ENCODE measurements at places on chromosomes 1 and 21.

GRCh38 chr1:202565890-202566602 is 144.2 kb downstream of the SYT2 start:
- DNase-seq, result no peak

DNA sequence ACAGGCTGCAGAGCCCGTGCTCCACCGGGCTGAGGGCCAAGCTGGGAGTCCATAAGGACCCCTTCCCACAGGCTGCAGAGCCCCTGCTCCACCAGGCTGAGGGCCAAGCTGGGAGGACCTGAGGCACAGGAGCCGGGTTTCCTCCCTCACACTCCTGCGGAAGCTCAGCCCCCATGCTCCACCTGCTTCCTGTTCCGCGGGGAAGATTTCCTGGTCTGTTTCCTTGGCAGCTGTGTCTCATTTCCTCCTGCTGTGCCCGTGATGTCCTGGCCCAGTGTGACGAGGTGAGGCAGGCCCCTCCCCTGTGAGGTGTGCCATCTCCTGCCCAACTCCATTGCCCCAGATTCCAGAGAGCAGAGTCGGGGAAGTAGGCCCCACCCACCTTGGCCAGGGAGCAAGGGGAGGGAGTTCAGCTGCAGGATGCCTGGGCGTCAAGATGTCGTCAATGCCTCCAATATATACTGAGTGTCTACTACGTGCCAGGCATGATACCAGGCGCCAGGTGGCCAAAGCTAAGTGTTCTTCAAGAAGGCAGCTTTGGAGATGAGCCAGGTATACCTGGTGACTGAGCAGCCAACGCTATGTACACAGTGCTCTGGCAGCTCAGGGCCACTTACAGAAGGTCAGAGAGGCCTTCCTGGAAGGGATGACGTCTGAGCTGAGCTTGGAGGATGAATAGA is 58.8 kb downstream of the NAV1 start:
- no peak for DNase-seq

GRCh38 chr1:245500546-245500945 is 345.8 kb downstream of the KIF26B start:
- DNase-seq, result peak; percentile 60

- DNase-seq, result no peak
These were observed 9.5 kb downstream of the JAK1 start for GRCh38 chr1:64956733-64957441.

GRCh38 chr1:206496131-206496793 is 11.1 kb upstream of the RASSF5 start:
- DNase-seq, result no peak

- DNase-seq, result no peak
These were observed 6.8 kb downstream of the RGS8 start for GRCh38 chr1:182677397-182678098.

- no peak for DNase-seq
These were observed 82.4 kb downstream of the ZMYM4 start for GRCh38 chr1:35350872-35351271.

GRCh38 chr1:94486990-94487389 is 54.6 kb downstream of the F3 start:
- DNase-seq, result no peak

- peak; percentile 90 for DNase-seq
These were observed 31.7 kb downstream of the RCSD1 start for GRCh38 chr1:167661527-167662426.

- peak; percentile 81 for DNase-seq
These were observed 5.9 kb upstream of the NUF2 start for GRCh38 chr1:163315773-163316374.

GRCh38 chr1:87224201-87224600 is 104.5 kb upstream of the LMO4 start:
- peak; percentile 97 for DNase-seq

DNA sequence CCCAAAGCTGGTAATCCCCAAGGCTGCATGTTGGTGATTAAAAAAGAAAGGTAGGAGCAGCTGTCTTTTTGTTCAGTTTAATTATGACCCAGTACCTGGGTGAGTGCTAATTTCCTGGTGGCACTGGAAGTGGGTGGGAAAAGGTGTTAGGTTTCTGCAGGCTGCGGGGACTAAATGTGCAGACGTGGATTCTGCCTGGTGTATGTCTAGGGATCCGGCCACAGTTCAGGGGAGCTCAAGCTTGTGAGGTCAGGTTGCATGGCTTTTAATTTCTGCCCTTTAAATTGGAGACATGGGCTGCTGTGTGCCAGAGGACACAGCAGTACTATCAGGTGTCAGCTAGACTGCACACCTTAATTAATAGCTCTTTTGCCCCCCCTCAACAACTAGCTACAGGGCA is 20.3 kb upstream of the TBX19 start:
- no peak for DNase-seq

GRCh38 chr1:41673378-41673777 is 188.9 kb upstream of the EDN2 start:
- no peak for DNase-seq
